Epithelial cell of proximal tubule (primary cell): ENCODE measurements at places on chromosomes 5 and 9.
A peak's percentile ranks its signal among the peaks of the same experiment; 100 is the strongest.

- DNase-seq: peak; percentile 23
Observed at GRCh38 chr5:62460578-62460983, 48.0 kb downstream of the IPO11 start.

- no peak for DNase-seq
Observed at GRCh38 chr5:139667730-139668063, 19.5 kb downstream of the CXXC5 start.

DNA sequence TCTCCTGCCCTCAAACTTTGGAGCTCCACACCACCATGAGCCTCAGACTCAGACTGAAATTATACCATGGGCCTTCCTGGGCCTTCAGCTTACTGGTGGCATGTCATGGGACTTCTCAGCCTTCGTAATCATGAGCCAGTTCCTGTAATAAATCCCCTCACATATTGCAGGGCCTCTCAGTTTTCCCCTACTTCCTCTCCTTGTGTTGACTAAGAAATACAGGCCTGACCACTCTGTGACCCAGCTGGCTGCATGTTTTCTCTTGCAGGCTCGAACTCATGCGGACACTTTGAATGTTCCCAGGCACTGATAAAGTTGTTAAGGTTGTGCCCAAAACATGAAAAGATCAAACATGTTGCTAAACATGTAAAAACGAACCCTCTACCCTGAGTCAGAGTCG is 26.2 kb upstream of the SHC3 start:
- no peak for DNase-seq

DNA sequence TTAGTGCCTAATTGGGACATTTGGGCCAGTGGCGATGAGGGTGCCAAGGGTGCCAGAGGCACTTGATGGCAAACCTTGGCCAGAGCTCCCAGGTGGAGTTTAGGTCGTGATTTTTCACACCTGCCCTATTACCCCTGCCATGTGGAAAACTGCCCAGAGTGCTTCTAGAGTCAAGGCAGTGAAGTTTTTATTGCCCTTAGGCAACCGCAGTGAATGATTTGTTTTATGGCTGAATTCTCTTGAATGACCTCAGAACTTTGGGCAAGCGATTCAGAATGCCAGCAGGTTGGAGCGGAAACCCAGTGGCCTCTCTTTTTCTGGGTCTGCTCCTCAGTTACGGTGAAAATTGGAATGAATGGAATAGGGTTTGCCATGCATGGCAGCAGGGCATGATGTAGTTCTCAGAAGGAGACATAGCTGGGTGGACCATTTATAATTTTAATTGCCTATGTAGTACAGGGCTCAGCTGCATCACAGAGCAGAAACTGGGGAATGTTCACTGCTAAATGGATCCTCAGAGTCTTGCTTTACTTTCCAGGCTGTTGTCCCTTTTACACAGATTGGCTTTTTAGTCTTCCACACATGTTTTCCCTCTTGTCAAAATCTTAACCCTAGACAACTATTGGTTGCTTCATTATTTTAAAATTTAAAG is 820.0 kb upstream of the SEMA6A start:
- DNase-seq: peak; percentile 25

- no peak for DNase-seq
Observed at GRCh38 chr5:126777257-126777974, 480 bp downstream of the LMNB1 start.
